ENCODE measurements at places on chromosomes 12 and 14.

GRCh38 chr12:48814262-48815125 lies 3.8 kb upstream of the CACNB3 start:
- DNase-seq = peak; percentile 85

DNA sequence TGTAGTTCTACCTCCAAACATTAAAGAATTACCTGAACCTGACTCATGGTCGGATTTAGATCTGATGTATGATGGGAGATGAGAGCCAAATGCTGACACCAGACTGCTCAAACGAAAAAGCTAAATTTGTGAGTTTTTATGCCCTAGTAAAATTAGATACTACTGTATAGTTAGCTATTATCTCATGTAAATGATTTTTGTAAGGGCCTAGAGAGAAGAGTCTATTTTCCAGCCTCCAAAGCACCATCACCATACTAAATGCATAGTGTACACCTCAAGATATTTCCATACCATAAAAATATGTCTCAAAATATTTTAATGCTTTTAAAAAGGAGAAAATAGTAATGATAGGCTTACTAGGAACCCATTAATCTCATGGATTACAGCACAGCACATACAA lies 18.3 kb downstream of the ANKS1B start:
- no peak for DNase-seq

GRCh38 chr12:116113398-116114130 lies 163.9 kb downstream of the MED13L start:
- no peak for DNase-seq

DNA sequence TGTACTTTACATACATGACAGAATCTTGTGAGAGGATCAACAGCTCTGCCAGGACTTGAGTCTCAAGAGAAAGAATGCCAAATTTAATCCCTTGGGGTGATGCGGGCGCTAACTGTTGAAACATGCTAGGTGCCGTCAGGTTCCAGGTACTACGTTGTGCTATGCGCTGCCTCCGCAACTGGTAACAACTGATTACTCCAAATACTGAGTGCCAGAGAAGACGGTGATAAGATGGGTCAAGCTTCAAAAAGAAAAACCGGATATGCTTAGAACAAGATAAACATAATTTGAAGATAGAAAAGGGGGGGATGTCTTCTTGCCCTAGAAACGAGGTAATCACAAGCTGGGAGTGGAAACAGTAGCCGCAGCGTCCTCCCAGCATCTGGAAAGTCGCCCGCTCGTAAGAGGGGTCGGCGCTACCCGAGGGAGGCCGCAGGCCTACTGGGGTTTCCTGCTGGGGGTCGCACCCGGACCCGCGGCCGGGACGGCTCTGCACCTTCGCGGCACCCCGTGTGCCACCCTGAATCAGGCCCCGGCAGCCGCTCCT lies 678 bp downstream of the ZBTB25 start:
- DNase-seq = peak; percentile 21

- peak; percentile 89 for DNase-seq
Observed at GRCh38 chr14:33307691-33308251, 369.1 kb downstream of the NPAS3 start.

GRCh38 chr12:12466157-12466556 lies 96.5 kb downstream of the DUSP16 start:
- no peak for DNase-seq

DNA sequence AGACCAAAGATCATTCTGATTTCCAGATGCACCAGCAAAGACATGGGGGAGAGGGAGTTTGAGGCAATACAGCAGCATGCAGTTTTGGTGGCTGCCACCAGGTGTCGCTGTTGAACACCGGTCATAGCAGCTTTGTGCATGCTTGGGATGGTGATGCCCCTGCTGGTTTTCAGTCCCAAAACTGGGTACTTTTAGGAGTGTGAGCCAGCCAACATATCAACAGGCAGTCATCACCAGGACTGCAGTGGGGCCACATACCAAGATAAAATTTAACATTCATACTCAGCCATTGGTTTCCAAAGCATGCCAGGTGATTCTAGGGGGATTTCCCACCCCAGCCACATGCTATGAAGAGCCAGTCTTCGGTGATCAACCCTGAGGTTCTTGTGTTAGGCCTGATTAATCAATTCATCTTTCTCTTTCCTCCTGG lies 64.2 kb downstream of the PHETA1 start:
- DNase-seq = no peak

- peak; percentile 82 for DNase-seq
Observed at GRCh38 chr14:76953311-76953945, 75.1 kb downstream of the IRF2BPL start.

- DNase-seq = no peak
Observed at GRCh38 chr14:56660677-56661389, 81.2 kb downstream of the TMEM260 start.

- no peak for DNase-seq
Observed at GRCh38 chr12:16599081-16599480, 6.9 kb downstream of the LMO3 start.

DNA sequence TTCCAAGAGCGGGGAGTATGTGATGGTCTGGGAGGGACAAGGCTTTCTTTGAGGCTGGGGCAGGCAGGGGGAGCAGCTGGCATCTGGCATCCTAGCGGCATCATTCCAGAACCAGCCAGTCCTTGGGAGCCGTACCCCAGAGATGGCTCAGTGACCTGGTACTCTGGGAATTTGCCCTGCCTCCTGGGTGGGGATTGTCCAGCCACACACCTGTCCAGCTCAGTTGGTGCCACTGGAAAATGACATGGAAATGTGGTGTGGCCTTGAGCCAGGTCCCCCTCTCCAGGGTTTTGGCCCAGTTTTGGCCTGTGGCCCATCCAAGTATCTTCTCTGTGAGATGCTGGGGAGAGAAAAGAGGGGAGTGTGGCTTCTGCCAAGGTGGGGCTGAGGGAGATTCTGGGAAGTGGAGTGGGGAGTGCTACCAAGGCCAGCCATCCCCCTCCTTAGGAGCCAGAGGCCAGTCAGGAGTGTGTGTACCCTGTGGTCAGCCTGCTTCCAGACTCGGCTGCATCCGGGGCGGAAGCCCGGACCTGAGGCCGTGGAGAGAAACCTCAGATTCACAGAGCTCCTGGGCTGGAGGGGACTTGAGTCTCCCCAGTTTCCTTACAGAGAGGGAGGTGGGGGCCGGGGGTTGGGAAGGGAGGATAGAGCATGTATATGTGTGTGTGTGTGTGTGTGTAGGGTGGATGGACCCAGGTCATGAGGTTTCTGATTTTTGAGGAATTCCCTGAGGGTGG lies 14.7 kb upstream of the KRT80 start:
- DNase-seq = no peak

- no peak for DNase-seq
Observed at GRCh38 chr12:4643747-4644146, 5.1 kb downstream of the AKAP3 start.

GRCh38 chr14:22466491-22466890 lies 122.5 kb downstream of the DAD1 start:
- peak; percentile 52 for DNase-seq

- DNase-seq = no peak
Observed at GRCh38 chr12:124098887-124099286, 125.9 kb downstream of the ZNF664 start.

- DNase-seq = no peak
Observed at GRCh38 chr12:108043286-108043685, 85.8 kb upstream of the WSCD2 start.

- peak; percentile 89 for DNase-seq
Observed at GRCh38 chr12:65335021-65335714, 56.7 kb downstream of the MSRB3 start.

- no peak for DNase-seq
Observed at GRCh38 chr12:87802721-87803011, 226.5 kb downstream of the C12orf50 start.

DNA sequence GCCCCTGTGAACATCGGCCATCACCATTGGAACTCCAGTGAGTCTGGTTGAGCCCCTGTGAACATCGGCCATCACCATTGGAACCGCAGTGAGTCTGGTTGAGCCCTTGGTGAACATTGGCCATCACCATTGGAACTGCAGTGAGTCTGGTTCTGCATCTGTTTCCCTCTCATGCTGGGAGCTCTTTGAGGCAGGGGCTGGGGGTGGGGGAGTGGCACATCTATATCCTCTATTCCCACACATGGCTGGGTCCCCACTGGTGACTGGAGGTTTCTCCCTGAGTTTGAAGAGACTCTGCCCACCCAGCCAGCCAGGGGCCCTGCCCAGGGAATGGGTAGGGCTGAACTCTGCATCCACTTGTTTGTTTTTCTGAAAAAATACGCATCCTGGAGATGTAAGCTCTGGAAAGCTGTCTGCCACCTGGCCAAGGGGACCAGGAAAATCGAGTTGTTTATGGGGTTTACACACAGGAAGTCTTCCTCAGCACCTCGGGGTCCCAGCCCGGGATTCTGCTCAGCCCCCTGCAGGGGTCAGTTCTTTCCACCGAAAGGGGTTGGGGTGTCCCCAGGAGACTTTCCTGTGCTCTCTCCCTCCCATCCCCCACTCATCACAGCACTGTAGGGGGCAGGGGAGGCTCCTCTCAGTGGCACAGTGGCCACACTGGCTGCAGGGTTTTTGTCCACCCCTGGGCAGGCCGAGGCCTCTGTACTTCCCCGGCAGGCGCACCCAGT lies 170.5 kb upstream of the GSC start:
- DNase-seq = no peak

DNA sequence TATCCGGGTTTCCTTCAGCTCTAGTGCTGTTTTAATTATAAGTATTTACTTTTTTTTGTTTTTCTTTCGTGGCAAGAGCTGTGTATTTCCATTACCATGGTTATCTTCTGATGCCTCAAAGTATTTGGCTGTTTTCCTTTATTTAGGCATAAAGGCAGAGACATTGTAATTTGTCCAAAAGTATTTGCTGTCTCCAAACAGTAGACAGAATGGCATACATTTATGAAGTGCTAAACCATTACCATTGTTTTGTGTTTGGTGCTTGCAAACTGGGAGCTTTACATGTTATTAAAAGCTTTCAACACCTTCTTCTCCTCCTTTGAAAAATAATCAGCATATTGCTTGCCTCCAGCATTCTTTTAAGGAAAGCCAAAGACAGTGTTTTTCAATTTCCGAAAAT lies 46.3 kb downstream of the FLRT2 start:
- peak; percentile 38 for DNase-seq

- no peak for DNase-seq
Observed at GRCh38 chr14:71387753-71388152, 480.5 kb downstream of the PCNX1 start.

DNA sequence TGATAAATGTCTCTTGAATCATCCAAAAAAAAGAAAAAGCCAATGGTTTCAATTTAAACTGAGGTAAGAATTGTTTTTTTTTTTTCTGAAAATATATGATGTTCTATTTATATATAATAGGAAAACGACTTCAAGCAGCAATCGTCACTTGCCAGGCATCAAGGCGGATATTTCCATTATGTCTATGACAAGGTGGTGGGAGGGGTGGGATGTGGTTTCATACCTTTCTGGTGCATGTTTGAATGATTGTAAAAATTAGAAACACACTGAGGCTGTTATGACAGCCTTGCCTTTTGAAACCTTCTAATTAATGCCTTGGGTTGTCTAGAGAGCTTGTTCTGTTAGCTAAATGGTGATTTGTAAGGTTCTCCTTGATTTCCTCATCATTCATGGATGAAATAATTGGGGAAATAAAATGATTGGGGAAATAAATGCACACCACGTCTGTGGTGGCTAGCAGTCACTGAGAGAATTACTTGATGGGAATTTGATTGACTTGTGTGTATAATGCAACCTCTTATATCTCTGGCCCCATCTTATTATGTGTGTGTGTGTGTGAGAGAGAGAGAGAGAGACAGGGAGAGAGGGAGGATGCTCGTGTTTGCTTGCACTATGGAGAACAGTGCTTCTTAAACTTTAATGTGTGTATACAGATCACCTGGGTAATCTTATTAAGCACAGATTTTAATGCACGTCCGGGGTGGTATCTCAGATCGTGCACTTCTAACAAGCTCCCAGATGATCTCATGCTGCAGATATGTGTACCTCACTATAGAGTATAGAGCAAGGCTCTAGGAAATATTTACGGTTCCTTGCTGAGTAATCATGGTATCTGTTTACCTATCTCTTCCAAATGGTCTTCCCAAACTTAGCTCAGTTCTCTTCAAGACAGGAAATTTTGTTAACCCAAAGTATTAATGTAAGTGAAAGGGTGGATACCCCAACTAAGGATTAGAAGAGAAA lies 502.6 kb downstream of the DIO2 start:
- DNase-seq = peak; percentile 52

GRCh38 chr12:65903691-65904383 lies 79.6 kb downstream of the HMGA2 start:
- no peak for DNase-seq

DNA sequence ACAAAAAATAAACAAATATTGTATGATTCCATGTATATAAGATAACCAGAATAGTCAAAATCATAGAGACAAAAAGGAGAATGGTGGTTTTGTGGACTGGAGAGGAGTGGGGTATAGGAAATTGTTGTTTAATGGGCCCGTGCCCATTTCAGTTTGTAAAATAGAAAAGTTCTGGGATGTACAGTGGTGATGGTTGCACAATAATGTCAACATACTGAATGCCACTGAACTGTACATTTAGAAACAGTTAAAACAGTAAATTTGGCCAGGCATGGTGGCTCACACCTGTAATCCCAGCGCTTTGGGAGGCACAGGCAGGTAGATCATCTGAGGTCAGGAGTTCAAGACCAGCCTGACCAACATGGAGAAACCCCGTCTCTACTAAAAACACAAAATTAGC lies 40.1 kb downstream of the NUMB start:
- no peak for DNase-seq

DNA sequence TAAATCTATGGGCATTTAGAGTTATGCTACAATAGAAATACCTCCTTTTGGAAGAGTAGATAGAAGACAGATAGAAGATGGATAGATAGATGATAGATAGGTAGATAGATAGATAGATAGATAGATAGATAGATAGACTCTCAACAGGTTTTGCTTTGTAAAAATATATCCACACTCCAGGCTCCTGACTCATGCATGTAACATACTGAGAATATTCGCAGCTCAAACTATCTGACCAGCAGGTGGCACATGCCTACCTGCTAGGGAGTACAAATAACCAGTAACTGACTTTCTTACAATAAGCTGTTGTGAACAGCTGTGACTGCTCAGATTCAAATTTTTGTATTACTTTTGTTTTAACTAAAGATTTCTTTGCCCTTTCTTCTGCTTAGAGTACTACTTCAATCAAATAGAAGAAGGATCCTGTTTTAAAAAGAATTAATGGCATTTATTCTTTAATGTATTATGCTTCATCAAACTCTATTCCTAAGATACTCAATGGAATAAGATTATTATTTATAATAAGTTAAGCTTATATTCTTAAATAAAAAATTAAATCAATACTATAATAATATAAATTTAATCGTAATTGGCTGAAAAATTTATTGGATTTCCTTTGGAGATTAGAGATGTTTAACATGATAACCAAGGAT lies 15.8 kb upstream of the CPNE8 start:
- peak; percentile 72 for DNase-seq

GRCh38 chr12:74985293-74985985 lies 224.2 kb downstream of the KCNC2 start:
- DNase-seq = no peak

GRCh38 chr14:61480704-61481285 lies 159.4 kb downstream of the PRKCH start:
- DNase-seq = no peak

DNA sequence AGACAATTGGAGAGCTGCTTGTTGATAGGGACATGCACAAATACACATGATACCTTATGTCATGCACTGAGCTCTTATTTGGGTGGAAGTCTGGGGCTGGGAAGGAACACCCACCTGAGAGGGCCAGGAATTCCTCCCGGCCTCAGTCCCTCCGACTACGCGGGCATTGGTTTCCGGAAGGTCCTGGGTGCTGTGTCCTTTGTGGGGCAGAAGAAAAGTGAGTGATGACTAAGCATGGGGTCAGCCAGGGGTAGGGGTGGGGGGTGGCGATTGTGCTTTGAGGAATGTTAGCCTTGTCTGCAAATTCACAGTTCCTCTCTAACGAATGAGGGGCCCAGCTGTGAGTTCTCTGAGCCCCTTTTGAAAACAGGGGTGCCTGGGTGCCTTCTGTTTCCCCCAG lies 798 bp downstream of the CELA1 start:
- no peak for DNase-seq
